ENCODE measurements at places on chromosomes 2 and 18.

GRCh38 chr2:3517948-3518495 is 1.3 kb downstream of the ADI1 start:
- DNase-seq, result no peak

- no peak for DNase-seq
These were observed 7.2 kb downstream of the ADI1 start for GRCh38 chr2:3512086-3512485.

DNA sequence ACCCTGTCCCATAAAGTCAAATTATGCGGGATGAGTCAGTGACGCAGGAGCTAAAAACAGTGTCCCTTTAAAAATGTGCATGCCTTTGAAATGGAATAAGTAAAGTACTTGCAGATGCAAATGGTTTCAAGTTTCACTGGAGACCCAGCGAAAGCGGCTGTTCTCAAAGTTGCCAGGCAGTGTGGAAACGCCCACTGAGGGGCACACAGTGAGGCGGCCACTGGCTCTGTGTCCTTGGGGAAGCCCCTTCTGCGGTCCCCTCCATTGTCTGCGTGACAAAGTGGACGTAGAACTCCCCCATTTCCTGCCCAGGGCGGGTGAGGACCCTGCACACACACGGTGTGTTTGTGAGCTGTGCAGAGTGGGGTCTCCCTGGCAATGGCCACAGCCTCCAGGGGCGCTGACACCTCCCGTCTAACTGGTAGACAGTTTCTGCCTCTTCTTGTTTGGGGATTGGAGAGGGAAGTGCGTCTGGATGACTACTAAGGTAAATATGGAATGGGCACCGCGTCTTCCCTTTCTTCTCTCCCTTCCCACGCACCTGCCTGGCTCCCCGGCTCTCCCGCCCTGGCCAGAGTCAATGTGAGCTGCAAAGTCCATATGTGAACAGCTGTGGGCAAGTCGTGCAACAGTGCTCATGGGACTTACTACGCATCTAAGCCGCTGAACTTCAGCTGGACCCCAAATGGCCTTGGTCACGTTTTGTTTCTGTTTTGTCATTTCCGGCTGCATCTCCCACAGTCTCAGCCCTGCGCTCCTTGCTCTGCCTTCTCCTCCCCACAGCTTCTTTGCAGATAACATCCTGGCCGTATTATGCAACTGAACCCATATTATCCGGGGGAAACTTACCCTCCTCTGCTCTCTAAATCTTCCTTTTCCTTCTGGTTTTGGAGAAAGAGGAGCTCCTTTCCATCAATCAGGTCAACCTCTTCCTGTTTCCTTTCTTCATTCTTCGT is 33.7 kb upstream of the ZNF516 start:
- no peak for DNase-seq

DNA sequence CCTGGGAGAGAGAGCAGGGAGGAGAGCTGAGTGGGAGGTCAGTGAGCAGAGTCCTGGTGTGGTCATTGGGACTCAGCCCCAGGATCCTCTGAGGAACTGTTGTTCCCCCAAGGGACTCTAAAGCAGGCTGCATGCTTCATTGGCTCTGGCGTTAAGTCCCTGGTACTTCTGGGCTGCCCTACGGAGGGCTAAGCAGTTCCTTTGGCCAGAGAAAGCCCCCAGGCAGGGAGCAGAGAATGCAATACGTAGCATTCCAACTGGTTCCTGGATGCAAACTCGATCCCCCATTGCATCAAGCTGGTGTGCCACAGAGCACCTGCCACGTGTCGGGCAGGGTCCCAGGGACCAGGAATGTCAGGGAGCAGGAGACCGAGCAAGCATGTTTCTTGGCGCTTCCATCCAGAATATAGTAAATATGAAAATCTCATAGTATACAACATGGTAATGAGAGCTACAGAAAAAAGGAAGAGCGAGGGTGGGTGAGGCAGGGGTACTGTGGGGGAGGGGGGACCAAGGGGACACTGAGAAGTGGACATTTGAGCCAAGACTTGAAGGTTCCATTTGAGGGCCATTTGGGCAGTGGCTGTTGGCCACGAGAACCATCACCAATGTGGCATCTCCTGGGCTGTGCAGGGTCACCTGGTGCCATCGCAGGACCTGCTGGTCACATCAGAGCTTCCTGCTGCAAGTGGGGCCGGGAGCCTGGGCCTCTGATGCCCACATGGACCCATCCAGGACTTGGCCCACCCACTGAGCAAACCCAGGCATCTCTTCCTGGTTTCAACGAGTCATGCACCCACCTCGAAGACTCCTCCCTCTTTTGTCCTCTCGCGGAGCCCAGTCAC is 160.4 kb downstream of the ASB1 start:
- no peak for DNase-seq

- no peak for DNase-seq
These were observed 4.5 kb downstream of the FKBP7 start for GRCh38 chr2:178473931-178474330.

Data from GM18507 (cell line).